HL-60 (cell line): ENCODE measurements at places on chromosomes 1 and 21.

GRCh38 chr1:46806196-46807020 is 7.6 kb downstream of the CYP4B1 start:
- DNase-seq: no peak

DNA sequence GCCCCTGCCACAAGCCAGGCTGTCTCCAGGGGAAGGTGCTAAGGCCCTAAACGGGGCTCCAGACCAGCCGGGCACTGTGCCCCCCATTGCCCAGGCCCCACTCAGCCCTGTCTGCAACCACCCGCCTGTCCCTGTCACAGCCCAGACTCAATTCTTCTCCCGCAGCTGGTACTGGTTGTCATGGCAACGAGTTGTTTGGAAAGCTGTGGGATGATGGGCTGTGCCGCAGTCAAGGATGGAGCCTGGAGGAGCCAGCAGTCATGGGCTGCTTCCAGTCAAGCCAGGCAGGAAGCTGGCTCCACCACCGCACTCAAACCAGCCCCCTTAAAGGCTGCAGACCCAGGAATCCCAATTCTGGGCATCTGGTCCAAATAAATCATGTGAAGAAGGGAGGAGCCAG is 4.2 kb downstream of the SPOCD1 start:
- no peak for DNase-seq

DNA sequence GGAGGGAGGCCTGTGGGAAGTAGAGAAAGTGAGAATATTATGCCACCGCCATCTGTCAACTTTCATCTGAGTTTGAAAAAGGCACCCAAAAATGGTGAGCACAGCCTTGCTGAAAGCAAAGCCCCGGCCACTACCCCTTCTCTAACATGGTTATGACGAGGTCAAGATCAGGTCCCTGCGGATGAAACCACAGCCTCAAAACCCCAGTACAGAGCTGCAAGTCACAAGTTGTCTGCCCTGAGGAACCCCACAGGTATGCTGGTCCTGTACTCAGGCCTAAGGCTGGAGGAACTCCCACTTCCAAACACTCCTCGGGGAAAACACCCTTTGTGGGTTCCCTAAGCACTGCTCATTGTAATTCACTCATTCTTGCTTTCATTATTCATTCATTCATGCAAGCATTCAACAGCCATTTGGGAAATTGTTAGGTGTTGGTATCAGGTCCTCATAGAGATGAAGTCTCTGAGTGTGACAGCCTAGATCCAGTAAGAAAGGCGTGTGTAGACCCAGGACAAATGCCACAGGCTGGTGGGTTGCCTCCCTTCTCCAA is 216.6 kb upstream of the EDN2 start:
- DNase-seq: no peak

- DNase-seq: no peak
Measured at GRCh38 chr1:153245466-153245865, 14.0 kb upstream of the LORICRIN start.

- no peak for DNase-seq
Measured at GRCh38 chr1:39409055-39409816, 82.2 kb upstream of the BMP8A start.

- no peak for DNase-seq
Measured at GRCh38 chr1:13628218-13628617, 44.6 kb downstream of the PDPN start.

- no peak for DNase-seq
Measured at GRCh38 chr1:16979475-16980327, 719 bp downstream of the MFAP2 start.

DNA sequence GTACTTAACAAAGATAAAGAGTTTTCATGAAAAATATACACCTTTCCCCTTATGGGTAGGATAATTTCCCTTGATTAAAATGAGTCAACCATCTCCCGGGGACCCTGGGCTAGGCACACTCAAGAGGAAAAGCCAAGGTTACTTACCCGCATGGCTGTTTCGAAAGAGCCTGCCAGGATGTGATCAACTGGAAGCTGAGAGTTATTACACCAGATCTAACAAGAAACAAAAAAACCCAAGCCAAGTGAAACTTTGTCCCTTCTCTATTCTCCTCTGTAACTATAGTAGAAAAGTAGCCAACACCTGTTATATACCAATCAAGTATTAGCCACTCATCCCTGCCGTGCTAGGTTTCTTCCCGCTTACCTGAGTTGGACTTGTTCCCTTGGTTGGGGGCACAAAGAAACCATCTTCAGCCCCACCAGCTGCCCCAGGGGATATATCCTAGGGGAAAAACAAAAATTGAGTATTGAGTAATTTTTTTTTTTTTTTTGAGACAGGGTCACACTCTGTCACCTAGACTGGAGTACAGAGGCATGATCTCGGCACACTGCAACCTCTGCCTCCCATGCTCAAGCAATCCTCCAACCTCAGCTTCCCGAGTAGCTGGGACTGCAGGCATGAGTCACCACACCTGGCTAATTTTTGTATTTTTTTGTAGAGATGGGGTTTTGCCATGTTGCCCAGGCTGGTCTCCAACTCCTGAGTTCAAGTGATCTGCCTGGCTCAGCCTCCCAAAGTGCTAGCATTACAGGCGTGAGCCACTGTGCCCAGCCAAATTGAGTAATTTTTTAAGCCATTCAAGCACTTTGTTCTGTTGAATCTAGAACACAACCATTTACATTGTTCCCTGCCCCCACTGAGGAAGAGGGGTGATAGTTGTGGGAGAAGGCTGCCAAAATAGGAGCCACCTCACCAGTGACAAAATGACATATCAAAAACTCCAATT is 8.4 kb upstream of the PEX19 start:
- peak; percentile 11 for DNase-seq

GRCh38 chr1:241086686-241087085 is 270.3 kb downstream of the RGS7 start:
- no peak for DNase-seq

DNA sequence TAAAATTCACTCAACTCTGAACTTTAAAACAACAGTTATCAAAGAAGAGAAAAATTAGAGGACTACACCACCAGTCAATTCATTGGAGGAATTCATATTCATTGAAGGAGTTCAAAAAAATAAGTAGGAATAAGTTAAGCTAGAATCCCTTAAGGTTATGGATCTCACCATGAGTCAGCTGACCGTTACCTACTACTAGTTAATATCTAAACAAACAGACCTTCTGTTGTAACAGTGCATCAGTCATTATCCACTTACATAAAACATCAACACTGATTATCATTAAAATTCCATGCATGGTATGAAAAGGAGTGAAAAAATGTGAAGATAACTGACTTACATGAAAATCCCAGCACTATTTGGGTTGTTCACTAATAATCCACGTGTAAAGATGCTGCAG is 44.9 kb downstream of the FOXJ3 start:
- DNase-seq: no peak

DNA sequence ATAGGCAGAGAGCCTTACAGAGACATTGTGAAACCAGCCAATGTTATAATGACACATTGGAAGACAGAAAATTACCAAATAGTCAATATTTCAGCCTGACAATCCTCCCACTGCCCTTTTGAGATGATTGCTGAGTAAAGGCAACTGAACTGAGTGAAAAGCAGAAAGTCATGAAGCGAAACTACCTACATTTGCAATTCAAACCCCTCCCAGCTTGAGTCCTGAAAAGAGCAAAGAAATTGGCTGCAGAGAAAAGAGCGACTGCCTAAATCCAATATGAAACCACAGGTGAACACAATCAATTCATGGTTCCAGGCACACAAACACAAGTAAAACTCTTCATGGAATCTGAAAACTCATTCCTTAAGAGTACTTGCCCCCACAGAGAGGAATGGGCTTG is 143.4 kb upstream of the CHRM3 start:
- no peak for DNase-seq

GRCh38 chr1:154745286-154745731 is 124.8 kb downstream of the KCNN3 start:
- no peak for DNase-seq

- no peak for DNase-seq
Measured at GRCh38 chr1:164470996-164471395, 88.0 kb upstream of the PBX1 start.

GRCh38 chr1:174743654-174744561 is 255.8 kb upstream of the CACYBP start:
- peak; percentile 29 for DNase-seq

- no peak for DNase-seq
Measured at GRCh38 chr21:44818640-44819011, 764 bp upstream of the SUMO3 start.

- DNase-seq: no peak
Measured at GRCh38 chr1:54782588-54782987, 18.3 kb upstream of the PARS2 start.

GRCh38 chr21:43755820-43756594 is 20.1 kb downstream of the CSTB start:
- no peak for DNase-seq

- no peak for DNase-seq
Measured at GRCh38 chr1:186220911-186221310, 154.1 kb downstream of the TPR start.

DNA sequence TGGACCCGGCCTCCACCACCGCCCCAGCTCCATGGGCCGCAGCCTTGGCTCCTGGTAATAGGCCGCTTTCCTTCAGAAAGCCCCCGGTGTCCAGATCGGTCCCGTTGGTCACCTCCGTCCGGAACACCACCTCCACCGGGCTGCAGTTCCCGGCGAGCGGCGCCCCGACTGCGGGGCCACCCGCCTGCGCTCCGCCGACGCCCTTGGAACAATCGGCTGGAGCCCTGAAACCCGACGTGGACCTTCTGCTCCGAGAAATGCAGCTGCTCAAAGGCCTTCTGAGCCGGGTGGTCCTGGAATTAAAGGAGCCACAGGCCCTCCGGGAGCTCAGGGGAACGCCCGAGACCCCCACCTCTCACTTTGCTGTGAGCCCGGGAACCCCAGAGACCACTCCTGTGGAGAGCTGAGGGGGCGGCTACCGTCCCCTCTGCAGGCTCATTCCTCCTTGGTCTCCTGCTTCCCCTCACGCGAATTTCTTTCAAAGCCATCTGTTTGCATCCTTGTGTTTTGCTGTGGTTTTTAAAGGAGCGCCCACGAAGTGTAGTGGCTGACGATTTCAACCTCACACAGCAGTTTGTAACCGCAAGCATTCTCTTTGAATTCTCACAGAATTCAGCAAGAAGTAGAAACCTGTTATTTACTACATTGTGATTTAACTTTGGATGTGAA is 6.0 kb downstream of the FCRLB start:
- no peak for DNase-seq

DNA sequence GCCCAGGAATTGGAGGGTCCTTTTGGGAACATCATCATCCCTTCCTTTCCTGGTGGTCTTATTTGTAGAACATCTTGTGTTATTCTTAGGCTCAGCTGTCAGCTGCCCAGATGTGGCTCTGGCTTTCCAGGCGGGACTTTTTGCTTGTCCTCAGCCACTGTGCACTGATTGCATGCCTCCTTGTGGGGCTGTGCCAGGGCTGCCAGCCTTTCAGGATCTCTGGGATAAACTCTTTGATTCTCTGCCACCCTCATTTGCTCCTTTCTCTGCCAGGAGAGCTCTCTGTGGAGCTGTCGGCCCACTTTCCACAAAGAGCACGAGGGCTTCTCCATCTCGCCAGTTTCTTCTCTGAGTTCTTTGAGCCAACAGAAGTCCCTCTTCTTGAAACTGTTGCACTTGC is 63.1 kb downstream of the PTPRU start:
- no peak for DNase-seq

DNA sequence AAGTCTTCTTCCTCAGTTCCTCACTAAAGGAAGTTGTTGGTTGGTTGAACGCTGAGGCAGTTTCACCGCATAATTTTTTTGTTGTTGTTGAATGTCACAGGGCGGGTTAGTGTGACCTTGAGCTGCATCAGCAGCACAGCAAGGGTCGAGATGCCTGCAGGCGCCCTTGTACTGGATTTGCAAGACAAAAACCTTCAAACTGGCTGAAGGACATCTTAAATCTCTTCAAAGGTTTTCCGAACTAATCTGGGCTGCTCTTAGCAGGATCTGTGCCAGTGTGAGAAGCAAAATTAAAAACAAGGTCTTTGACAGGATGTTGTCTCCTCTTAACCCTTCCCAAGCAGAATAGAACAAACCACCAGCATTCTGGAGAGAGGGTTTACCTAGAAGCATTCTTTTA is 59.4 kb downstream of the NRIP1 start:
- no peak for DNase-seq

GRCh38 chr1:33049371-33049770 is 12.7 kb upstream of the AK2 start:
- DNase-seq: peak; percentile 54

GRCh38 chr1:16012590-16013219 is 5.1 kb downstream of the HSPB7 start:
- peak; percentile 83 for DNase-seq

DNA sequence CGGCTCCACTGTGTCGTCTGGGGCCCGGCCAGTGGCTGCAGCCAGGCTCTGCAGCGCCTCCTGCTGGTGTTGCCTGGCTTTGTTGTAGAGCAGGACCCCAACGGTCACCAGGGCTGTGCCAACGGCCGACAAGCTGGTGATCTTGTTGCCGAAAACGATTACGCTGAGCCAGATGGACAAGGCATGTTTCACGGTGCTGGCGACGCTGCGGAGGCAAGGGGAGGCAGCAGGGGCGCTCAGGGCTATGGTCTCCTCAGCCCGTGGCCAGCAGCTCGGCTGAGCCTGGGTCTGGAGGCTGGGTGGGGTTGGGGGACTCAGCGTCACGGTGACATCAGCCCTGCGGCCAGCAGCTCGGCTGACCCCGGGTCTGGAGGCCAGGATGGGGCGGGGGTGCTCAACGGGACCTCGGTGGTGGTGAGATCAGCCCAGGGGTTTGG is 7.0 kb upstream of the CDK11B start:
- no peak for DNase-seq

DNA sequence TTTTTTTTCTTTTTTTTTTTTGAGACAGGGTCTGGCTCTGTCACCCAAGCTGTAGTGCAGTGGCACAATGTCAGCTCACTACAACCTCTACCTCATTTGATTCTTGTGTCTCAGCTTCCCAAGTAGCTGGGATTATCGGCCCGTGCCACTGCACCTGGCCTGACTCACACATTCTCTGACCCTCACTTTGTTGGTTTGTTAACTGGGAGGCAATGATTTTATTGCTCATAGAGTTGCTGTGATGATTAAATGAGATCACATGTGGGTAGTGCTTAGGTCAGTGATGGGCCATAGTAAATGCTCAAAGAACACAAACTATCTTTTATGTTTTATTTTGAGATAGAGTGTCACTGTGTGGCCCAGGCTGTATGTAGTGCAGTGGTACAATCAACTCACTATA is 47.3 kb upstream of the SSBP3 start:
- no peak for DNase-seq
